ENCODE measurements at places on chromosomes 7 and 10. TPM values are rescaled to one million over a fixed set of nuclear protein-coding genes. Genes with fewer than 3 reads are reported as not detected.

Gene GIMAP8
- total RNA-seq, result 20.0 TPM

Gene BET1
- 17.4 TPM for total RNA-seq

GRCh38 chr7:23247603-23248335 is 1.2 kb downstream of the GPNMB start:
- peak overlapping the region; percentile 61 for H3K27ac ChIP-seq
- peak overlapping the region; percentile 15 for H3K4me3 ChIP-seq
- no peaks in the 10 kb centered on the region for H3K36me3 ChIP-seq
- H3K27me3 ChIP-seq, result no peaks in the 10 kb centered on the region
- H3K4me1 ChIP-seq, result peaks cover 3% of the 10 kb centered on the region
- peak; percentile 84 for DNase-seq

DNA sequence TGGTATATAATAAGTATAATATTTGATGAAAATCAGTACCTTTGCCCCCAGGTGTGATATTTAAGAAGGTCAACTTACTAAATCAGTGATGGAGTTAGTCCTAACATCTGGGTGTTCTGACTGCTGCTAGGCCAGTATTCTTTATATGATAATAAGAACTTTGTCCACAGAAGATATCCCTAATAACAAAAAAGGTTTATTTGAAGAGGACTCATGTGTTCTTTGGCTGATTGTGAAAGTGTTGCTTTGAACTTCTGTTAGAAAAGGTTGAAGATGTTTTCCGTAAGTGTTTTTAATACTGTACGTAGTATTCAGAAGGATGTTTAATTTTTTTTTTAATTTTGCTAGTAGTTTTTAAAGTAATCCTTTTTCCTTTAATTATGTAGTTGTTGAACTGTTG is 10.2 kb downstream of the PTEN start:
- no peaks in the 10 kb centered on the region for H3K36me3 ChIP-seq
- DNase-seq, result no peak
- no peaks in the 10 kb centered on the region for H3K4me1 ChIP-seq
- H3K27ac ChIP-seq, result no peak overlapping the region

GRCh38 chr10:5573968-5574641 is 49.3 kb downstream of the CALML3 start:
- DNase-seq, result peak; percentile 30
- H3K4me3 ChIP-seq, result no peak overlapping the region
- H3K27ac ChIP-seq, result no peak overlapping the region
- no peaks in the 10 kb centered on the region for H3K4me1 ChIP-seq
- no peaks in the 10 kb centered on the region for H3K36me3 ChIP-seq
